ENCODE measurements at places on chromosomes 3 and 15.
A peak's percentile ranks its signal among the peaks of the same experiment; 100 is the strongest.

- DNase-seq: no peak
Observed at GRCh38 chr3:38454178-38454883, 641 bp downstream of the ACVR2B start.

- DNase-seq: no peak
Observed at GRCh38 chr15:42138968-42139386, 17.5 kb downstream of the PLA2G4F start.

DNA sequence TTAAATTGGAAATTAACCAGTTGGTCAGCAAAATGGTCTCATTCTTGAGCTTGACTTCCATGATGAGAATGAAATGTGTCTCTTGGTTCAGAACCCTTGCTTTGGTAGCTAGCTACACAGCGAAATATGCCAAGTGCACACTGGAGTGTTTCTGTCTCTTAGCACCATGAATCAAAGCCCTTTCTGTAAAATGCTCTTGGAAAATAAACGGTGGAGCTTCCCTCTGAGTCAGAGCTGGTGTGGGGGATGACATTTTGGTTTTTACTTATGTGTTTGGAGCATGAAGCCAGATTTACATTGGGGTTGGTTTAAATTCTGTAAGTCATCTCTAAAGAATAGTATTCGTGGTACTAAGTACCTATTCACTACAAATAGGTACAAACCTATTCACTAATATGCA lies 85.1 kb upstream of the NANOGP8 start:
- no peak for DNase-seq

GRCh38 chr3:46501702-46502101 lies 3.9 kb downstream of the RTP3 start:
- no peak for DNase-seq

- no peak for DNase-seq
Observed at GRCh38 chr3:187016639-187017345, 86.5 kb downstream of the ST6GAL1 start.

DNA sequence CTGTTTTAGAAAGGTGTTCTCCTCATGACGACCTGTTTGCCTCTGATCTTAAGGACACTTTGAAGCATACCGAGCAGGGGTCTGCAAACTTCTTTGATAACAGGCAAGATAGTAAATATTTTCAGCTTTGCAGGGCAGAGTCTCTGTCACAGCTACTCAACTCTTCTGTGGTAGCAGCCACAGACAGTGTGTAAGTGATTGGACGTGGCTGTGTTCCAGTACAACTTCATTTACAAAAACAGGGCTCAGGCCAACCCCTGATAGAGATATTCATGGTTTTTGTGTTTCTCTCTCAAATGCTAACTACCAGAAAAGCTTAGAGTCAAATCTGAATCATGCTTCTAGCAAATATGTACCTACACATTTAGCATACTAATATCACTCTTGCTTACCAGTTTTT lies 51.5 kb downstream of the TGFBR2 start:
- no peak for DNase-seq

DNA sequence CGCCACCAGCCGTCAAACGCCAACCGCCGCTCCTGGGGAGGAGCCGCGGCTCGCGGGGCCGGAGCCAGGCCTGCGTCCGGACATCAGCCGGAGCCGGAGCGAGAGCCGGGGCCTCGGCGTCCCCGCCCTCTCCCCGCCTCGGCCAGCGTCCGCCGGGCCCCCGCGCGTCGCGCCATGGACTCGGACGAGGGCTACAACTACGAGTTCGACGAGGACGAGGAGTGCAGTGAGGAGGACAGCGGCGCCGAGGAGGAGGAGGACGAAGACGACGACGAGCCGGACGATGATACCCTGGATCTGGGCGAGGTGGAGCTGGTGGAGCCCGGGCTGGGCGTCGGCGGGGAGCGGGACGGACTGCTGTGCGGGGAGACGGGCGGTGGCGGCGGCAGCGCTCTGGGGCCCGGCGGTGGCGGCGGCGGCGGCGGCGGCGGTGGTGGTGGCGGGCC lies 359 bp downstream of the ARIH1 start:
- peak; percentile 73 for DNase-seq

DNA sequence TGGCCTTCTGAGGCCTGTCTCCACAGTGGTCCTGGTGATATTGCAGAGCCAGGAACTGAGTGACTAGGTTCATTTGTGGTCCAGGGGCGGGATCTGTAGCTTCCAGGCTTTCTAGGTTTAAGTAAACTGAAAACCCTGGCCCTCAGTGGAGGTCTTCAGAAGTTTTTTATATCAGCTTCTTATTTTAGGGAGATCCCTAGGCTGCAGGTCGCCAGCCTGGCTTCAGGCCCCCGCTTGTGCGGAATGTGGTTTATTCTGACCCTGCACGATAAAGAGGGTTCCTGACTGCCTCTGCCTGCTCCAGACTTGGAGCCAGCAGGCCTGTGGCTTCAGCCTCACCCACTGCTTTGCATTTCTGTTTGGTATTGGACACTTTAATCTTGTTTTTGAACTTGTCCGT lies 133.9 kb upstream of the PLXNA1 start:
- DNase-seq: no peak

GRCh38 chr3:44939581-44940036 lies 36.4 kb downstream of the ZDHHC3 start:
- no peak for DNase-seq

DNA sequence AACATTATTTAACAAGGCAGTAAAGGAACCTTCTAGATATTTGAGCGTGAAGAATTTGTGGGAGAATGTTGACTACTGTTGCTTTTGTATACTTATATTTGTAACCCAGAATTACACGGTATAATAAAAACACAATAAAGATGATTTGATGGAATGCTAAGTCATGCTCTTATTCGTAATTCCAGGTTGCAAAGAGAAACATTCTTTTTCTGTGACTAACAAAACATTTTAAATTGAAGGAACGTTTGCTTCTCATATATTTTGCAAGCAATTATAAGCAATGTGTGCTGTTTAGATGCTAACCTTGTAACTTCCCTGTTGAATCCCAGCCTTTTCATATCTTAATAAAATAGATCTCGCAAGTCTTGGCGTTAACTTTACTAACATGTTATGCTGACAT lies 124.4 kb upstream of the CGNL1 start:
- no peak for DNase-seq

- DNase-seq: no peak
Observed at GRCh38 chr3:43909149-43909548, 218.4 kb downstream of the ABHD5 start.

DNA sequence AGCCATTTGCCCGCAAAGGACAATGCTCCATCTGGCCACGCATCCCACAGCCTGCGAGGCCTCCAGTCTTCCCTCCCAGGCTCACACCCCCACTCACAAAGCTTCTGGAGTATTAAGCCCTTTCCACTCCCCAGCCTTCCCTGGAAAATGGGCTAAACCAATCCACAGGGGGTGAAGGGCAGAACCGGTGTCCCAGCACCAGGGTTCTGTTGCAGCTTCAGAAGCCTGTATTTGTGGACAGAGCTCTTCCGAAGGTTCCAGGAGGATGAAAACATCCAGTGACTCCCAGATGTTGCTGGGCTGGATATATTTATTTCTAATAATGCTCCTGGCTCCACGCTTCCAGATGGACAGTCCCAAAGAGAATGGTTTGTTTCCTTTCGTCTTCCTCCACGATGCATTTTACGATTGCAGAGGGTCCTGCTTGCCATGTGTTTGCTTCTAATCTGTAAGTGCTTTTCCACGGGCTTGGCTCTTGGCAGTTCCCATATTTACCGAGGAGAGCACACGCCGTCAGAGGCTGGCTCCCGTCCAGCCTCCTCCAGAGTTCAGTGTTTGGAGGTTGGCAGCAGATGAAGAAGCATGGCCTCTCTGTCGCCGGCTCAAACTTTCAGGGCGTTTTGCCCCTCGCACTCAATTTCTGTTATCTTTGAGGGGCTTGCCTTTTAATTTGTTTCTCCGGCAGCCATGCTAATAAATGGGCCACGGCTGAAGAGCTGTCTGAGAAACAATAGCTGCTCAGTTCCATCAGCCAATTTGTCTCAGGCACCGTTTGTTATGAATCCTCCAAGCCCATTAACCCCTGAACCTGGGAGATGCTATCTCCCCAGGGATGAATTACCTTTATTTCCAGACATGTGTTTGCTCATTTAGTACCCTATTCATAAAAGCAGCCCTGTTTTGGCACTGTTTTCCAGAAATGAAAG lies 367.9 kb upstream of the PROK2 start:
- peak; percentile 82 for DNase-seq

DNA sequence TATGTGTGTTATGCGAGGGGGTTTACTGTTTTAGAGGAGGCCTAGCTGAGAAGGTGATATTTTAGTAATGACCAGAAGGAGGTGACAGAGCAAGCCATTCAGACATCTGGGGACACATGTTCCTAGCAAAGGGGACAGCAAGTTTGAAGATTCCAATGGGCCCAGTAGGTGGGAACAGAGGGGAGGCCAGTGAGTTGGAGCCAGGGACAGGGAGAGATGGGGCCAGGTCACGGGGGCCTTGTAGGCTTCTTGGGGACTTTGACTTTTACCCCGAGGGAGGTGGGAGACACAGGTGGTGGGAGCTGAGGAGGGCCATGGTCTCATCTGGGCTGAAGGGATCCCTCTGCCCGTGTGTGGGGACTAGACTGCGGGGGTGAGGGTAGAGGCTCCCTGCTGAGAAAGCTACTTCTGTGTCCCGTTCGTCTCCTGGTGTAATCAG lies 72.5 kb downstream of the MGLL start:
- no peak for DNase-seq

DNA sequence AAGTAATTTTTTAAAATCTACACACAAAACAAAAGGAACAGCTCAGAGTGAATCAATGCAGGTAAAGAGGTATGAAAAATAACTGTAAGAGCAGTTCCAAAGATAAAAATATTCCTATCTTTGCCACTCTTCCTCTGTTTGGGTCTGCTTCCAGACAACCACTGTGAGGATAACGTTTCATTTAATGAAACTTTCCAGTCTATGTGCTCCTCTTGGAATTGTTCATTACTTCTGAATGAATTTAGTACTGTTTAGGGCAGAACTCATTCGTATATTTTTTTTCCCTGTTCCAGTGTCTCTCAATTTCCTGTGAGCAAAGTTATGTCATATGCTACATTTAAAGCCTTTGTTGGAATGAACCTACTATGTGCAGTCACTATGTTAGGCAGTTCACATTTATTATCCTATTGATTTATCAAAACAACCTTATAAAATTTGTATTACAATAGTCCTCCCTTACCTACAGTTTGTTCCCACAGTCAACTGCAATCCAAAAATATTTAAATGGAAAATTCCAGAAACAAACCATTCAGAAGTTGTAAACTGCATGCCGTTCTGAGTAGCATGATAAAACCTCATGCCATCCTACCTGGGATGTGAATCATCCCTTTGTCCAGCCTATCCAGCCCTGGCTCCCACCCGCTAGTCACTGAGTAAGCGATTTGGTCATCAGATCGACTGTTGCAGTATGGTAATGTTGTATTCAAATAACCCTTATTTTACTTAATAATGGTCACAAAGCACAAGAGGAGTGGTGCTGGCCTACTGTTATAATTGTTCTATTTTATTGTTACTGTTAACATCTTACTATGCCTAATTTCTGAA lies 98.1 kb downstream of the TMCC1 start:
- DNase-seq: no peak

DNA sequence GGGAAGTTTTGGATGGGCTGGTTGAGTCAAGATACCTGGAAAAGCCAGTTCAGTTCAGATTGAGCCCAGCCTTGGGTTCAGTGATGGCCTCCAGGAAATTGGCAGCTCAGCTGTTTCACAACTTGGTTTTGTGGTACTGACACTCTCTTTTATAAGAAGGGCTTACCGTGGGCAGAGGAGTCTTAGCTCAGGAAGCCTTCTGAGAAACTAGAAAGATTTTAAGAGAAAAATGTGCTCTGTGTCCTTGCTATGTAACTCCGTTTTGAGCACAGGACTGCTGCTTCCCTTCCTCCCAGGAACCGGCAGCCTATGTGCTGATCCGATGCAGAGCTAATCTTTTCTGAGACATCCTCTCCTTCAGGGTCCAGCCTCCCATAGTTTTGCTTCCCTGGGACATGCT lies 46.6 kb upstream of the RASGRP1 start:
- no peak for DNase-seq

DNA sequence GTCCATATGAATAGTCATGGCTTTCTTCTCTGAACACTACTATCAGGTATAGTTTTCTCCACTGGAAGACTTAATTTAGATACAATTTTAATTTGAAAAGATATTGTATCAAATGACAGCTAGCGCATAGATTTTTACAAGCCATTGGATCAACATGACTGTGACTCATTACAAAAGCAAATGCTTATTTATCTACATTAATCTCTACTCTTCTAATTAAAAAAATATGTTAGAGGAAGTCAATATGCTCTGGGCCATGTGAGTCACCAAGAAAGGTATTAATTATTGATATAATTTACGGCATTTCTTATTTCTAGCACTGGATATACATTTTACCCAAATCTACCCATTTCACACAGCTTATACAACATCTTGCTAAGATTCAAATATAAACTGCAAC lies 800.3 kb upstream of the GBE1 start:
- DNase-seq: no peak

DNA sequence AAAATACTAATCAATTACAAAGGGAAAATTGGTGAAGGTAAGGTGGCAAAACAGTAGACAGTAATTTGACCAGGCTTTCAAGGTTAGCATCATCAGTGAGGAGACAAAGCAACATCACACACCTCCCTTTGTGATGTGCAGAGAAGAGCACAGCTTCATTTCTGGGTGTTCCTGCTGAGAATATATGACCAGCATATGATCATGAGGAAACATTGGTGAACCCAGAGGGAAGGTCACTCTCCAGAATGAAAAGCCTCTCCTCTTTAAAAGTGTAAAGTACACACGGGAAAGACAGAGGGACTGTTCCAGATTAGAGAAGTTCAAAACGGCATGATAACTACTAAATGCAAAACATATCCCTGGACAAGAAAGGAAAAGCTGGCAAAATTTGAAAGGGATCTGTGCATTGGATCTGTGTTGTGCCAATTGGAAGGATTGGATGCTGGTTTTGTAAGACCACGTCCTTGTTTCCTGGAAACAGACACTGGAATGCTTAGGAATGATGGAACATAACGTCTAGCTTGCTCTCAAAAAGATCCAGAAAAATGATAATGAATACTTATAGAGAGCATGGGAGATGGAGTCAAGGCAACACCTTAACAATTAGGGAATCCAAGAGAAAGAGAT lies 80.6 kb upstream of the MITF start:
- DNase-seq: no peak

GRCh38 chr15:90141646-90142045 lies 39.4 kb upstream of the IDH2 start:
- no peak for DNase-seq

DNA sequence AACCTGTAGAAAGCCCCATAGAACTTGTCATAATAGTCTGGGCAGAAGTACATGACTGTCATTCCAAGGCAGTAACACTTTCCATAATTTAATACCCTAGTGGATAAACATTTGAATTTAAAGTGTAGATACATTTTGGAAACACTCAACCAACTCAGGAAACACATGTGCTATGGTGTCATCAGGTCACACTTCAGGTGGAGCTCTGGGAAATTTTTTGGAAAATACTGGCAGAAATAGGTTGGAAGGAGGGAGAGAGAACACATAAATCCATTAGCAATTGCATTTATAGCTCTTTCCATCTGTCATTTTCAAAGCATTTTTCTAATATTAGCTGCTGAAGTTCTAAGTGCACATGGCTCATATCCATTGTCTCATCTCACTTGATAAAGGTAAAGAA lies 135.7 kb downstream of the MEIS2 start:
- DNase-seq: no peak

Measured in heart left ventricle (tissue), 16 donors.